ENCODE measurements at places on chromosomes 6 and 20.

- DNase-seq = no peak
Measured at GRCh38 chr6:134754013-134754690, 195.7 kb downstream of the ALDH8A1 start.

- no peak for DNase-seq
Measured at GRCh38 chr6:2497922-2498623, 252.6 kb downstream of the MYLK4 start.

- no peak for DNase-seq
Measured at GRCh38 chr6:79544299-79544927, 7.2 kb upstream of the LCA5 start.

DNA sequence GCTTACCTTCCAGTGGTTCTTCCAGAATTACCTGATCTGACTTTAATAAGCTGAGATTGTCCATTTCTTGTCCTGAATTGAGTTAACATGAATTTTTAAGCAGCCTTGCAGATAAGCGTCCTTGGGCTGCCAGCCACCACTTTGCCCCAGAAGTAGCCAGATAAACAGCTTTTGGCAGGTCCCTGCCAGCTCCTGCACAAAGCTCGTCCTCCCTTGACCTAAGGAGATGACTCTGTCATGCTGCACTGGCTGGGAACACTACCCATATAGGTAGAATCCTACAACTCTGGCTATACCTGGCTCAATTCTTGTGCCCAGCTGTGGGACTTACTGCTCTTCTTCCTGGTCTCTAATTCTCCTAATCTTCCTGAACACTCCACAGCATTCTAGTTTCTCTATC lies 39.6 kb upstream of the AAR2 start:
- DNase-seq = no peak

- DNase-seq = no peak
Measured at GRCh38 chr6:35312076-35312800, 14.6 kb downstream of the DEF6 start.

GRCh38 chr6:47964969-47965368 lies 146.0 kb downstream of the PTCHD4 start:
- DNase-seq = no peak

GRCh38 chr6:69232911-69233448 lies 563.8 kb downstream of the LMBRD1 start:
- DNase-seq = no peak

DNA sequence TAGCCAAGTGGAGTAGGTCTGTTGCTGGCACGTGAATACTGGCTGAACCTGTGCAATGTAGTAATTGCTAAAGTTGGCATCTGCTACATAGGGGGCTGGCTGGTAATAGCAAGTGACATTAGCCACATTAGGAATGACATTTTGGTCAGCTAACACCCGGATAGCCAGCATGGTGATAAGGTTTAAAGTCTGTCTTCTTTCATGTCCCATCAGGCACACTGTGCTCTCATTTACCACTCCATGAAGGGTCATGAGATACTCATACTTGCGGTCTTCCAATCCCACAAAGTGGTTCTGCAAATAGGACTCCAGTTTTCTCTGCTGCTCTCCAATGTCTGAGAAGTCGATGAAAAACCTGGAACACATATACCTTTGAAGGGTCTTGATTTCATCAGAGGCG lies 2.8 kb downstream of the TENT5A start:
- no peak for DNase-seq

DNA sequence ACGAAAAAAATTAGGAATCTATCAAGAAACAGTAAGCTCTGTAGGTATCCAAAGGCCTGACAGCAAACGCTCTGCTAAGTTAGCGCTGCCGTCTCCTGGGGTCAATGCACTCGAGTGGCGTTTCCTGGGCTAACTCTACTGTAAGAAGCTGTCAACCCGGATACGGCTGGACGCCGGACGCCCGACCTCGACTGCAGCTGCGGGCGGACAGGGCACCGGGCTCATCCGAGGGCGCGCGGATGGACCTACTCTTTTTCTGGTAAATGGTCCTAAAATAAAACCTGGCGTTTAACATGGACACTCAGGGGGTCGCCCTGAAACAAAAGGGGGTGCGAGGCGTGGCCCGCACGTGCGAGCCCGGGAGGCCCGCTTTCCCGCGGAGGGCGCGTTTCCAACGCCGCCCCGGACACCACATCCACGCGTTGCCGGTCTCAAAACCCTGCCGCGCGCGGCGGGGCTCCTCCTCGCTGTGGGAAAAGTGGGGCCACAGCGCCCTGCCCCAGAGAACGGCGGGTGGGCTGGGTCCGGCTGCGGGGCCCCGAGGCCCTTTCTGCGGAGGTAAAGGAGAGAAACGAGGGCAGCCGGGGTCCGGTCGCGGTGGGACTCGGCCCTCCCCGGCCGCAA lies 537 bp downstream of the TCP1 start:
- DNase-seq = no peak

DNA sequence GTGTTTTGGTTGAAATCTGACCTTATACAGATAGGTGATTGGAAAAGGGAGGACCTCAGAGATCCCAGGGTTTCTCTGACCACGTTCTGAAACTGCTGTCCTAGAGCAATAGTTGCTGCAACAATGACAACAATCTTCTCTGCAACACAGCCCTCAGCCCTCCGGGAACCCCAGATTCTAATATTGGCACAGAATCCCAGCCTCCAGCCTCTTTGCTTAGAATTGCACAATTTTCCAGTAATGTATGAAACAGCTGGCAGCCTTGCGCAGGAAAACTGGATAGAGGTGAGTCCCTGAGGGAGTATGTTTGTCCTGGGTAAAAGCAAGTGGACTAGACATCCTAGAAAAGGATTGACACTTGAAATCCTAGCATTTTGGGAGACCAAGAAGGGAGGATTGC lies 30.4 kb upstream of the PNRC1 start:
- no peak for DNase-seq

GRCh38 chr6:4776493-4777393 lies 539 bp downstream of the CDYL start:
- no peak for DNase-seq

DNA sequence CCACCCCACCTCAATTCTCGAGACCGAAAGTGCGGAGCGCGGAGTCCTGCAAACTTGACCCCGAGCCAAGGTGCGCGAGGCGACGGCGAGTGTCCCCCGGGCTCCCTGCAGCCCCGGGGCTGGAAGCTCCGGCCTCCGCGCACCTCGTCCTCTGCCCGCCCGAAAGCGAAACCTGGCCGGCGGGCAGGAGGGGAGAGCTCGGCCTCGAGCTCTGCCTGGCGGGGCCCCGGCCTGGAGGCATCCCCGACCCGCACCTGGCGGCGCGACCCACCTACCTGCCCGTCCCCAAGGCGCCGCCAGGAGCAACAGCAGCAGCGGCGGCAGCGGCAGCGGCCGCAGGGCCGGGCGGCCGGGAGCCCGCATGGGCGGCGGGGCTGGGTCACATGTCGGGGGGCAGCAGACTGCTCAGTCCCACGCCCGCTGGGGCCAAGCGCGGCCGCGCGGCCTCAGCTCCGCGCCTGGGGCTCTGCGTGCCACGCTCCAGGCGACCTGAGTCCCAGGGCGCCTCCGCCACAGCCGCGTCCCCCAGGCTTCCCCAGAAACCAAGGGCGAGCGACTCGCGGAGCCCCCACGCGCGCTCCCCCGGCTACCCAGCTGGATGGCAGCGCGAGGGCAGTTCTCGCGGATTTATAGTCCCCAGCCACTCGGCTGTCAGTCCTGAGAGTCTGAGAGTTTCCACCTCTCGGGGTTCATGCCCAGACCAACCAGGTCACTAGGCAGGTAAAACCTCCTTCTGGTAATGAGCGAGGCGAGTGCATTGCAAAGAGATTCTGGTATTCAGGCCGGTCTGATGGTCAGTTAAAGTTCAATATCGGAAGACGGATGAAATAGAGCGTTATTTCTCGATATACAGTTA lies at the start of gene IL20RA:
IL20RA (minus strand) TSS at position 600 of the 856 bp plus-strand sequence; CDS start at position 363, 237 bp downstream.
- DNase-seq = no peak

- no peak for DNase-seq
Measured at GRCh38 chr20:5821627-5822215, 71.5 kb downstream of the SHLD1 start.

DNA sequence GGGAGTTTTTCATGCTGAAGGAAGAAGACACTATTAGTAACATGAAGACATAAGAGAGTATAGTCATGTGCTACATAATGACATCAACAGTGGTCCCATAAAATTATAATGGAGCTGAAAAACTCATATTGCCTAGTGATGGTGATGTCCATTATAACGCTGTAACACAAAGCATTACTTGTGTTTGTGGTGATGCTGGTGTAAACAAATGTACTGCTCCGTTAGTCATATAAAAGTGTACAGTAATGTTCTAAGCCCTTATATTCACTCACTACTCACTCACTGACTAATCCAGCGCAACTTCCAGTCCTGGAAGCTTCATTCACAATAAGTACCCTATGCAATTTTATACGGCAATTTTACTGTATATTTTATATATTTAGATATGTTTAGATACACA lies 26.8 kb upstream of the ASF1A start:
- no peak for DNase-seq
